Activated CD8-positive, alpha-beta memory T cell treated with anti-CD3 and anti-CD28 coated beads, Interleukin-2, amount 50 U/mL, for 48 hours (primary cell): ENCODE measurements at places on chromosomes 12 and 14.

DNA sequence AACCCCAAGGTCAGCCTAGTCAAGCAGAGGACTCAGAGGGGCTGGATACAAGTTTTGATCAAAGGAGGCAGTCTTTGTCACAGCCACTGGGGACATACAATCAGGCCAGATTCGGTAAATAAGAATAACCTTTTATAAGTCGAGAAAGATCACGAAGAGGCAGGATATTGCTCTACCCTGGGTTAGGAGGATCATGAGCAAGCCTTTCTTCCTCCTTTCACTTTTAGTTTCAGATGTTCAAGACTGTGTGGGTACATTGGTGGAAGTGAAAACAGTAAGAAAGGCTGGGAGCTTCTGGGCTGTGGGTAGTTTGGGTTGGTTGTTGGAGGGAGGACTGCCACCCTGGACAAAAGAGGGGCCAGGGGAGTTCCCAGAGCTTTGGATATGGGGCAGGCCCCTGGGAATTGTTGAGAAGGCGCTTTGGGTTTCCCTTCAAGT, 127.7 kb downstream of the SNAPC1 start:
- no peak for DNase-seq

DNA sequence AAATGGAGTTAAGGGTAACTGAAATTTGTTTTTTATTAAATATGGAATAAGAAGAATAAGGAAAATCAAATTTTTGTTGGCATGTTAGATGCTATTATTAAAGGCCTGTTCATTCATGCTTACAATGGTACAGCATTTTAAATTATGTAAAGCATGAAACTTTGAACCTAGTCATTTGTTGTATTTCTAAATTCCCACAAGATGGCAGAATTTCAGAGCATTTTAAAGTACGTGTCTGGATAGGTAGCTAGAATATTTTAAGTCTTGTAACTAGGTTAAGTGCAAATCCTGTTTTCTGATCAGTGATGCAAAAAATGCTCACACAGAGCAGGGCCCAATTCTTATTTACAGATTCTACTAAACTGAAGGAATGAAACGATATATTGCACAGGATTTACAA, 585.6 kb upstream of the MIS18BP1 start:
- DNase-seq, result no peak

DNA sequence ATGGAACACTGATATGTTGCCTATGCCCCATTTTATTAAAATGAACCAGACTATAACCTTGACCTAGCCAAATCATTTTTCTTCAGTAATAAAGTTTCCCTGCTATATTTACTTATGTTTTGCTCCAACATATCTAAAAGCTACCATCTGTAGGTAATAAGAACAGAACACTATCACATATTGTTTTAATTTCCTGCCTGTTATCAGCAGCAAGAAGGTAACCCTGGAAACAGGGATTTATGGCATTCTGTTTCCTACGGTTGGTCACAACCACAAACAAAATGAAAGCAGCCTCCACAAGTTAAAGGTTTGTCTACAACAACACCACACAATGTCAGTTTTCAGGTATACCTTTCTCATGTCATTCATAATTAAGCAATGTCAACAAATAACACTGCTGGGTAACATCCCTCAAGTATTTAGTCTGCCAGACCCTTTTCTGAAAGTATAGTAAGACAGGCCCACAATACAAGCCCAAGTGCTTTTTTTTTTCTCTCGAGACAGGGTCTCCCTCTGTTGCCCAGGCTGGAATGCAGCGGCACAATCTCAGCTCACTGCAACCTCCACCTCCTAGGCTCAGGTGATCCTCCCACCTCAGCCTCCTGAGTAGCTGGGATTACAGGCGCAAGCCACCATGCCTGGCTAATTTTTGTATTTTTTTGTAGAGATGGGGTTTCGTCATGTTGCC, 25.5 kb downstream of the GCH1 start:
- no peak for DNase-seq

DNA sequence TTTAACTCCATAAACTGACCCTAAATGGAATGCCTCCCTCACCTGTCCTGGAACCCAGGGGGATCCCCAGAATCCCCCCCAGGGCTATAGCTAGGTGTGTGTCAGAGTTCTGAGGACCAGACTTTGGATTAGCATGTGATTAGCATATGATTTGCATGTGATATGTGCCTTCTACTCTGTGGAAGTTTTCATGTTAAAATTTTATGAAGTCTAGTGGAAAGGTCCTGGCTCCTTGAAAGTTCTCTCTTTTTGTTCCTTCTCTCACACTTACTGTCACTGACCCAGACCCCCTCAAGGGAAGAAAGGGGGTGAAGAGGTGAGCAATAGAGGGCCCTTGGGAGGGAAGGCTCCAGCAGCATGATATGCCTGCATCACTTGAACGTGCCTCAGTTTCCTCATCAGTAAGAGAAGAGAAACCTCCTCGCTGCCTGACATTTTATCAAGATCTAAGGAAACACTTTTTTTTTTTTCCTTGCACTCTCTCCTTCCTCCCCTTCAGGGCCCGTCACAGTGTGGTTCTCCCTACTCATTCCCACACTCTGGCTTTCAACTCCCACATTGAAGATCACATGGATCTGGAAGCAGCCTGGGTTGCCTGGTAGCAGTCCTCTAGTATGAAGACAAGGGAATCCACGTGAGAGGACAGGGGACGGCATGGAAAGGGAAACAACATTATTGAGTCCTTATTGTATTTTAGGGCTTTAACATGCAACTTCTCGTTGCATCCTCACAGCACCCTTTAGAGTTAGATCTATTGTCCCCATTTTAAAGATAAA, 3.3 kb upstream of the C1QL4 start:
- no peak for DNase-seq

GRCh38 chr12:69981881-69982475, 157.0 kb downstream of the MYRFL start:
- no peak for DNase-seq

- no peak for DNase-seq
Observed at GRCh38 chr12:116126610-116127009, 150.9 kb downstream of the MED13L start.

DNA sequence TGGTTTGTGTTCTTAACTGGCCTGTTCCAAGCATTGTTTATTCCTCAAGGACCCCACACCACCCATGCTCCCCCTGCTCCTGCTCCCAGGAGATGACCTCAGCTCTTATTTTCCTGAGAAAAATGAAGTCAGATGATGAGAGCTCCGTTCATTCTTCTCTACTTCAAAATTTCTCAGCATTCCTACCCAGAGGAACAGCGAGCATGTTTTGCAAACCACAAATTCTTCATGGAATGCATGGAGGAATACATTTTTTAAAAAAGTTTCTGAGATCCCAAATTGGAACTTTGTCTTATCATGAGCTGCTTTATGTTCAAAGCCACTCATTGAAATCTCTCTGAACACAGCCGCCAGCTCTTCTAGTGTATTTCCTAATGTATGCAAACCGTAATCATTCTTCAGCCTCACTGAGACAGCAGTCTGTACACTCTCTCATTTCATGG, 44.9 kb downstream of the SYNE2 start:
- DNase-seq, result no peak

DNA sequence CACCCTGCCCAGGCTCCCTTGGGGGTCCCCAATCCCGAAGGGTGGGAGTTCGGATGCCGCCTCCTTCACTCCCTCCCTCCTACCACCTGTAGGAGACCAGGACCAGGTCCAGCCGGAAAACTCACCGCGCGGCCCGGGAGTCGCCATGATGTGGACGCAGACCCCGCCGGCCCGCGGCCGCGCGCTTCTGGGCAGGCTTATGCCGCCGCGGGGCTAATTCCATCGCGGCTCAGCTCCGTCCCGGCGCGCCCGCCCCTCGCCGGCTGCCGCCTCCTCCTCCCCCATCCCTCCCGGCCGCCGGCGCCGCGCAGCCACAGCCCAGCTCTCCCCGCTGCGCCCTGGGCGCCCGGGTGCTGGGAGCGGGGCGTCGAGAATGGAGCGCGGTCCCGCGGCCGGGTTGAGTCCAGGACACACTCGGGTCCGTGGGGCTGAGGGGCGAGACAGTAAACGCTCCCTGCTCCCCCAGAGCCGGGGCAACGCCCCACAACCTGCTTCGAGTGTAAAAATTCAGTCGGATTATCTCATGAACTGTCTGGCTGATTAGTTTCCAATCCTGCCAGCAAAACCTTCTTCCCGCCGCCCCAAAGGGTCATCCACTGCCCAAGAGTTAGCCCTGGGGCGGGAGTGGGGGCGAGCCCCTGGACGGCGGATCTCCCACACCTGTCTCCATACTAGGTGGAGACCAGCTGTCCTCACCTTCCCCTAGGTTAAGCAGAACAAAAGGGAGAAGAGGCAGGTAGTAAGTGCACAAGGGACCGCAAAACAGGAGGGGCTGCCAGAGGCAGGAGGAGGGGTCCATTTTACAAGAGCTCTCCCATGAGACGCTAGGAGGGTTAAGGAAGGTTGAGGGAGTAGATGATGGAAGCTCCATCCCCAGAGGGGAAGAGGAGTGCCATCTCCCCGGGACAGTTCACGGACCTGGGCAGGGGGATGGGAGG, at the start of gene ANO2:
Gene ANO2 (minus strand): TSS at position 189 of the 938 bp plus-strand sequence. CDS start 42 bp downstream, at position 147.
- no peak for DNase-seq

- no peak for DNase-seq
Observed at GRCh38 chr12:54428050-54429013, 9.3 kb upstream of the ITGA5 start.

DNA sequence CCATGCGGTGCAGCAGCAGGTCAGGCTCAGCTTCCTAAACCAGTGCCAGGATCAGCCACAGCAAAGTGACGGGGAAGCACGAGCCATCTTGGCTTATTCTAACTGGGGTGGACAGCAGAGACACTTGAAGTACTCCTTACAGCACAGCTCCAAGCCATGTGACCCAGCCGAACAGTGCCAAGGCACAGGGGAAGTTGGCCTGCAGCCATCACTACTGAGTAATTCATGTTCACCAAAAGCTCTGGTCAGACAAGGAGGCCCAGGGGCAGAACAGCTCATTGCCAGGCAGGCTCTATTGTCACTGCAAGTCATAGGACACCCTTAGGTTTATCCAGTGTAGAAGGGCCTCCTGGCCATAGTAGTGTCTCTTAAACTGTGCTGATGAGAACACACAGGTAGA, 23.4 kb upstream of the SLC35F4 start:
- no peak for DNase-seq

DNA sequence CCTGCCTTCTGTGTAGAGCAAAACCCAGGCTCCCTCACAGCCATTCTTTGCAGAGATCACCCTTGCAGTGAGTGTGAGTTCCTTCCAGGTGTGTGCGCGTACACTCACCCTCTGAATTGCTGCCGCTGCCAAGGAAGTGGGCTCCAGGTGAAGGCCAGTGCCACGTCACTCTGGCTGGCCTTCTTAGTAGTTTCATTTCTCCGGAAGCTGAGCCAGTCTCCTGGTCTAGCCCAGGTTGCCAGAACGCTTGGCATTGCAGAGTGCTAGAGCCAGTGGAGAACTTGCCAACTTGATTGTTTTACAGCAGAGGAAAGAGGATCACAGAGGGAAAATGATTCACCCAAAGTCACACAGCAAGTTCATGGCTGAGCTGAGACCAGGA, 11.0 kb downstream of the CBLN3 start:
- no peak for DNase-seq

DNA sequence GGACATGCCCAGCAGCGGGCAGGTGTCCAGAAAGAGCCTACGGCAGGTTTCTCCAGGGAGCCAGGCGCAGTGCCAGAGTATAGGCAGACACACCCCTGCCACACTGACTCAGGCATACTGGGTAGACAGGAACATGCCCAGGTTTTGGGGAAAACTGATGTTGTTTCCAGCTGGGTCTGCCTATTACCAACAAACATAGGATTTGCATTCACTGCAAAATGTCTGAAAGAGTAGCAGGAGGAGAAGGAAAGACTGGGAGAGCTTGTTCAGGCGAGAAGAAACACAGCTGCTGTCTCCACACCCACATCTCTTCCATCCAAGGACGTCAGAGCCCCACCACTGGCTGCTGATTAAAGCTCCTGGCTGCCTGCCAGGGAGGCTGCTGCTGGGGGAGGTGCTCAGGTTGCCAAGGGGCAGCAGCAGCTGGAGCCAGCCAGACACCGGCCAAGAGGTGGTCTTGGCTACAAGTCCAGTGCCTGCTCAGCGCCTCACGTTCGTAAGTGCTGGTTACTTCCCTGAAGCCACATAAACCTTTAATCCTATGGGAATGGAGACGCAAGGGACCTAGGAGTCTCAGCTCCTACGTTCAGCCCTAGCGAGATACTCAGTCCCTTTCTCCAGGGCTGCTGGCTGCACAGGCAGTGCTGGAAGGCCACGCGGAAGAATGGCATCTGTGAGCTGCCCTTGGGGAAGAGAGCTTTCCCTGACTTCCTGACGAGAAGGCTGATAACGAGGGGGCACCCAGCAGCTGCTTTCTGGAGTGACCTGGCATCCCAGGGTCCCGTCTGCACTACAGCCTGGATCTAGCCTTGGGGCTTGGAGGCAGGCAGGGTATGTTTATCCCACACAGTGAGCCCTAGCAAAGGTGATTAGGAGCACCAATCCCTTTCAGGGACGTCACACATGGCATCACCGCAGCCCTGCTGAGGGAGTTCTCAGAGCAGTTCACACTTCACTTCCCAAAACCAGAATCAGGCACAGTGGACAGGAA, 58.1 kb downstream of the PLEKHG3 start:
- peak; percentile 65 for DNase-seq

- no peak for DNase-seq
Observed at GRCh38 chr14:103158688-103159087, 35.4 kb downstream of the TNFAIP2 start.

DNA sequence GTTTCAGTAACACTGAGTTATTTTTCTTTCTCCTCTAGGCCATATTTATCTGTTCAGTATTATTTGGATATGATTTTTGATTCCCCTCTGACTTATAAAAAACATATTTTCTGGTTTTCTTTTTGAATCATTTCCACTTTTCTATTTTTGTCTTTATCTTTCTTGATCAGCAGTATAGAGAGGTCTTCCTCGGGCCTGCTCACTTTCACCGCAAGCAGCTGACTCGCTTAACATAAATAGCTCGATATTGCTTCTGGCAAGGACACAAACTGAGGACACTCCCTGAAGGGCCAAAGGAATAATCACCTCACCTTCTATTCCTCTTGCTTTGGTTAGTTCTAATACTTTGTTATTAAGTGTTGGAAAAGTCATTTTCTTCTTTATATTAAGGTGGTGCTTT, 25.8 kb upstream of the TRHDE start:
- no peak for DNase-seq

- no peak for DNase-seq
Observed at GRCh38 chr12:61810486-61810885, 449.7 kb upstream of the USP15 start.

DNA sequence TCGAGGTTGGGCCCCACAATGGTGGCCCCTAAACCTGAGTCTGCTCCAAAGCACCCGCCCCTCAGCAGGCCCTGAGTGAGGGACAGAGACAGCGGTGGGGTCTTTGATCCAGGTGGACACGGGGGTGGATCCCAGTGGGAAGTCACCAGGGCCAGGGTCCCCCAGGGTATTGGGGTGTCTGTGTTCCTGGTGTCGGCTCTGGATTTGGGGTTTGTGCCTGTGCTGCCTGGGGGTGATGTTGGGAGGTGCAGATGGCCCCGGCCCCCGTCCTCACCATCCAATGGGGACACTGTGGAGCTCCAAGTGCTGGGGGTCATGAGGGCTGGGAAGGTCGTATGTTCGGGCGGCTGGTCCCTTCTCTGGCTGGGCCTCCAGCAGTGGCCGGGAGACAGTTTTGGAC, 354.2 kb downstream of the TMEM121 start:
- DNase-seq, result no peak

GRCh38 chr12:113019025-113019424, 37.5 kb upstream of the DTX1 start:
- no peak for DNase-seq

GRCh38 chr12:80715713-80716249, 931 bp upstream of the MYF5 start:
- no peak for DNase-seq

- DNase-seq, result no peak
Observed at GRCh38 chr12:42284157-42284556, 41.7 kb downstream of the ZCRB1 start.

GRCh38 chr14:74302152-74302628, 544 bp downstream of the ABCD4 start:
- no peak for DNase-seq

- no peak for DNase-seq
Observed at GRCh38 chr14:63432228-63432627, 110.9 kb downstream of the PPP2R5E start.
